GM13977 (cell line): ENCODE measurements at places on chromosomes 13 and 19.

GRCh38 chr13:20305587-20305986, 73.5 kb upstream of the GJB6 start:
- DNase-seq: no peak

DNA sequence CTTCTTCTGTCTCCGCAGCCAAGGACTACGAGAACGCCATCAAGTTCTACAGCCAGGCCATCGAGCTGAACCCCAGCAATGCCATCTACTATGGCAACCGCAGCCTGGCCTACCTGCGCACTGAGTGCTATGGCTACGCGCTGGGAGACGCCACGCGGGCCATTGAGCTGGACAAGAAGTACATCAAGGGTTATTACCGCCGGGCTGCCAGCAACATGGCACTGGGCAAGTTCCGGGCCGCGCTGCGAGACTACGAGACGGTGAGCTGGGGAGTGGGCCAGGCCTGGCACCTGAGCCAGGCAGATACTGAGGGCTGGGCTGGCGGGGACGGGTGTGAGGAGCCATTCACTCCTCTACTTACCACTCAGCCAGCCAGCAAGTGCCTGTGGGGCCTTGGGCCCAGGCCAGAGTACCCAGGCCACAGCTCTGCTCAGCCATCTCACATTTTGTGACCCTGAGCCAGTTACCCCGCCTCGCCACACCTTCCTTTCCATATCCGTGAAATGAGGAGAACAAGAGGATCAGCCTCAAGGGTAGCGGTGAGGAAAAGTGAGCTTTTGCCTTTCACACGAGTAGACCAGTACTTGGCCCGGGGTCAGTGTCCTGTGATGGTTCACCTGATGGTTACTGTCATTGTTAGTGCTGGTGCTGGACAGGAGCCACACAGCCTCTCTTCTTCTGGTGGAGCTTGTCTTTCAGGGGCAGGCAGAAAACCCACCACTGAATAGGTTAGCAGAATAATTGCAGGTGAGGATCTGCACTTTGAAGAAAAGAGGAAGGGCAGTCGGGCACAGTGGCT, 7.0 kb downstream of the PPP5C start:
- no peak for DNase-seq

DNA sequence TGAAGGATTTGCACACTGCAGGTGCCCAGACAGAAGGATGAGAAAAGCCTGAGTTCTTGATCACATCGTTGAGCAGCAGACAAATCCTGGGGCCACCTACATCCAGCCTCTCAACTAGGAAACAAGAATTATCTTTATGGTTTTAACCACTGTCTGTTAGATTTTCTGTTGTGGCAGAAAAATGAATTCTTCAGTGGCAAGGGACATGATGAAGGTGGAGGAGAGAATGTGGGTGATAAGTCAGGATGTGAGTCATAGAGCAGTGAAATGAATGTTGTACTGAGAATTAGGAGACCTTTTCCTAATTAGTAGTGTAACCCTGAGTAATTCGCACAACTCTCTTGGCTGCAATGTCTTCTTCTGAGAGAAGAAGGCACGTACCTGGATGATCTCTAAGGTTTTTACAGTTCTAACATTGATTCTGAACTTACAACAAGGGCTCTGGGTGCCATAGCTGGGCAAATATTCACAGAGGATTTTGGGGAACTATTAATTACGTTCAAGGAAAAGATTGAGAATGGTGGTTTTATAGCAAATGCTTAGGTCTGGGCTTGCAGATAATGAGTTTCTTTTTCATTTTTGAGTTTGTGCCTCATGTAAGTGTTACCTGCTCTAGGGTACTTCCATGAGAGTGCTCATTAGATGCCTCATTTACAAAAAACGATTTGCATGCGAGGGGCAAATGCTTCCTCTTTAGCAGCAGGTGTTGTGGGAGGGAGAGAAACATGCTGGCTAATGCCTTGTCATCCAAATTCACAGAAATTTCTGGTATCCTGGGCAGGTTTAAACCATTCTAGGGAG, 111.0 kb upstream of the KL start:
- DNase-seq: peak; percentile 31

DNA sequence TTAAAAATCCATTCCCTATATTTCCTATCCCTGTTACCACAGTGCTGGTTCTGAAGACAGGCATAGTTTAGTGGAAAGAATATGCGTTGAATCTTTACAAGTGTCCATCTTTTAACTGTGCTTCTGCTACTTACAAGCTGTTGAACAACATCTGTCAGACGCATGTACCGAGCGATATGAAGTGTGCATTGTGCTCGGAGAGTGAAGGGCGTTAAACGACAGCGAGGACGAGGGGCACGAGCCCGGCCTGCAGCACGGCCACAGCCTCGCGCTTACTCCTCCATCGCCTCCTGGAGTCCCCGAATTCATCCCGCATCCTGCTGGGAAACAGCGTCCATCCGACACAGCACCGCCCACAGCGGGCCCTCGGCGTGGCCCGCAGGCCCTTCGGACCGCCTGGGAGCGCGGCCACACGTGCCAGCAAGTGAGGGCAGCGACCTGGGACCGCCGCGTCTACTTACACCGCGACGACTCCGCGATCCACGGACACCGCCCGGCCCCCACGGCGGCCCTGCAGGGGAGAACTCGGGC, 514 bp downstream of the PCID2 start:
- DNase-seq: no peak

GRCh38 chr19:32404213-32404932, 1.2 kb upstream of the DPY19L3 start:
- no peak for DNase-seq

GRCh38 chr19:5150902-5151741, 182.2 kb downstream of the KDM4B start:
- no peak for DNase-seq

- no peak for DNase-seq
Observed at GRCh38 chr13:40193286-40194223, 472.9 kb downstream of the FOXO1 start.

DNA sequence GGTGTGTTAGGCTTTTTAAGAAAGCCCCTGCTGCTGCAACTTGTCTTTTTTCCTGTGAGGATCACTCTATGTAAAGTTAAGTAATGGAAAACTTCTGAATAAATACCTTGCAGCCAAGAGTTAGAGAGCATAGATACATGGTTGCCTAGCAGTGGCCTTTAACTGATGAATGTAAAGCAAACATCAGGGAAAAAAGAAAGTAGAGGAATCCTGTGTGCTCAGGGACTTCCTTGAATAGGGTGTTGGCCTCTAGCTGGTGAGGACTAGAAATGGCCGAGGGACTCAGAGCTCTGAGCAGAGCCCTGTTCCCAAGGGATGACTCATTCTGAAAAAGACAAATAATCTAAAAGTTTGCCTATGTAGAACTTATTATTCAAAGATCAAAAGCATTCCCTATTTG, 135.7 kb downstream of the MIPEP start:
- no peak for DNase-seq

- peak; percentile 74 for DNase-seq
Observed at GRCh38 chr19:588093-588740, 1.5 kb upstream of the HCN2 start.

GRCh38 chr19:40888191-40888590, 6.2 kb upstream of the CYP2A7 start:
- no peak for DNase-seq

DNA sequence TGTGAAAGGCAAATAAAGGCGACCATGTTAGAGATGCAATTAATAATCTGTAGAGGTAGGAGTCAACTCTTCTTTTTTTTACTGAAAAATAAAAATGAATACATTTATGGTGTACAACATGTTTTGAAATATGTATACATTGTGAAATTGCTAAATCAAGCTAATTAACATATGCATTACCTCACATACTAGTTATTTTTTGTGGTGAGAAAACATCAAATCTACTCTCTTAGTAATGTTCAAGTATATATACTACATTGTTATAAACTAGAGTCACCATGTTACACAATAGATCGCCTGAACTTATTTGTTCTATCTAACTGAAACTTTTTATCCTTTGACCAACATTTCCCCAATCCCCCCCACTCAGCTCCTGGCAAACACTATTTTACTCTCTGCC, 143.2 kb downstream of the POU4F1 start:
- no peak for DNase-seq

GRCh38 chr19:12494260-12494860, 9.7 kb upstream of the ZNF709 start:
- DNase-seq: no peak

DNA sequence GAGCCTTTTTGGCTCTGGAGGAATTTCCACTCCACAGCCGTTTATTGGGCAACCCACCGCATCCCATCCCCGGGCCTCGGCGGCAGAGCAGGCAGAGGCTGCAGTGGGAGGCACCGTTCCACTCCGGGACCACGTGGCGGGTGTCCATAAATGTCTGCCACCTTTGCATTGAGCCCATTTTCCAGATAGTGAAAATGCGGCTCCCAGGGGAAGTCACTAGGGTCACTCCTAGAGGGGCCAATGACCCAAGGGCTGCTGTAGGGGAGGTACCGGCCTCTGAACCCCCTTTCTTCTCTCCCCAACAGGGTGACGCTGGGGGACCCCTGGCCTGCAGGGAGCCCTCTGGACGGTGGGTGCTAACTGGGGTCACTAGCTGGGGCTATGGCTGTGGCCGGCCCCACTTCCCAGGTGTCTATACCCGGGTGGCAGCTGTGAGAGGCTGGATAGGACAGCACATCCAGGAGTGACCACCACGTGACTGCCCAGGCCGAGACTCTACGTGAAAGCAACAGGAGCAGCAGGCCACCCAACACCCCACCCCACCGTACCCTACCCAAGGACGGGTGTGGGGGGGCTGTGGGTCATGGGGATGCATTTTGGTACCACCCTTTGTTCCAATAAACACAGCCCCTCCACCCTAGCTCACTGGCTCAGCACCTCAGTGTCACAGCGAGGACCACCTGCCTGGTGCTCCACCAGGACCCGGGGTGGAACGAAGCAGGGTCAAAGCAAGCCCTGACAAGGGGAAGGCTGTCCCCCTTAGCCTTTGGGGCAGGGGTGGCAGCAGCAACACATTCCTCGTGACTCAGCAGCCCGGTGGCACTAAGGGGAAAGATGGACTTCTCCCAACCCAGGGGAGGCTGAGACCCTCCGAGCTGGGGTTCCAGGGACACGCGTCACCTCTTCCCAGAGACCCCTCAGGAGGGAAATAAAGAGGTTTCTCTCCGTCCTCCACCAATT, 1.5 kb downstream of the TIMM13 start:
- DNase-seq: no peak

GRCh38 chr13:114017028-114017630, 43.3 kb upstream of the C13orf46 start:
- DNase-seq: no peak

- DNase-seq: no peak
Observed at GRCh38 chr19:40617961-40618360, 16.8 kb downstream of the LTBP4 start.

DNA sequence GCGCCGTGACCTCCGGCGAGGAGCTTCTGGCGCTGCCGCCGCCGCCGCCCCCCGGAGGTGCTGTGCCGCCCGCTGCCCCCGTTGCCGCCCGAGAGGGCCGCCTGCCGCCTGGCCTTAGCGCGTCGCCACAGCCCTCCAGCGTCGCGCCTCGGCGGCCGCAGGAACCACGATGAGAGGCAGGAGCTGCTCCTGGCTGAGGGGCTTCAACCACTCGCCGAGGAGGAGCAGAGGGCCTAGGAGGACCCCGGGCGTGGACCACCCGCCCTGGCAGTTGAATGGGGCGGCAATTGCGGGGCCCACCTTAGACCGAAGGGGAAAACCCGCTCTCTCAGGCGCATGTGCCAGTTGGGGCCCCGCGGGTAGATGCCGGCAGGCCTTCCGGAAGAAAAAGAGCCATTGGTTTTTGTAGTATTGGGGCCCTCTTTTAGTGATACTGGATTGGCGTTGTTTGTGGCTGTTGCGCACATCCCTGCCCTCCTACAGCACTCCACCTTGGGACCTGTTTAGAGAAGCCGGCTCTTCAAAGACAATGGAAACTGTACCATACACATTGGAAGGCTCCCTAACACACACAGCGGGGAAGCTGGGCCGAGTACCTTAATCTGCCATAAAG, 4.8 kb downstream of the PDX1 start:
- peak; percentile 36 for DNase-seq

- DNase-seq: no peak
Observed at GRCh38 chr19:16377521-16377920, 52.9 kb downstream of the KLF2 start.

DNA sequence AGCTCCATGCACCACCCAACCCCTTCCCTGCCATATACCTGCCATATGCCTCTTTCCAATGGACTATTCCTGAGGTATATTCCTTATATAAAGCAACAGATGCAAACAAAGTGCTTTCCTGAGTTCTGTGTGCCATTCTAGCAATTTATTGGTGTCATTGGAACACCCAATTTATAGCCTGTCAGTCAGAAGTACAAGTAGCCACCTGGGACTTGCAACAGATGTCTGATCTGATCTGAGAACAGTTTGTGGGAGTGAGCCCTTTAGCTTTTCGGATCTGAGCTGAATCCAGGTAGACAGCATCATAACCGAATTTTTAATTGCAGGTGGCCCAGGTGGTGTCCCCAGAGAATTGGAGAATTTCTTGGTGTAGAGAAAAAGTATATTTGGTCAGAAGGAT, 963 bp upstream of the FPR3 start:
- no peak for DNase-seq

- DNase-seq: peak; percentile 56
Observed at GRCh38 chr19:18392417-18392816, 5.0 kb downstream of the LRRC25 start.

DNA sequence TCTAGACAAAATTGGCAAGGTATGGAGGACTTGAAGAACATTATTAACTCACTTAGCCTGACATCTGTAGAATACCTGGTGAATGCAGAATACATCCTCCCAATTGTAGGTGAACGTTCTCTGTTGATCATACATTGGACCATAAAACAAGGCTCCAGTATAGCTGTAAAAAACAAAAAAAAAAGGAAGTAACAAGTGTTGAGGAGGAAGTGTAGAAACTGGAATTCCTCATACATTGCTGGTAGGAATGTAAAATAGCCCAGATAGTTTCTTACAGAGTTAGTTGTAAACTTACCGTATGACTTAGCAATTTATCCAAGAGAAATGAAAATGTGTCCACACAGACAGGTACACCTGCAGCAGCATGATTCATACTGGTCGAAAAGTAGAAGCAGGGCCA, 44.8 kb downstream of the TSSK6 start:
- DNase-seq: no peak

DNA sequence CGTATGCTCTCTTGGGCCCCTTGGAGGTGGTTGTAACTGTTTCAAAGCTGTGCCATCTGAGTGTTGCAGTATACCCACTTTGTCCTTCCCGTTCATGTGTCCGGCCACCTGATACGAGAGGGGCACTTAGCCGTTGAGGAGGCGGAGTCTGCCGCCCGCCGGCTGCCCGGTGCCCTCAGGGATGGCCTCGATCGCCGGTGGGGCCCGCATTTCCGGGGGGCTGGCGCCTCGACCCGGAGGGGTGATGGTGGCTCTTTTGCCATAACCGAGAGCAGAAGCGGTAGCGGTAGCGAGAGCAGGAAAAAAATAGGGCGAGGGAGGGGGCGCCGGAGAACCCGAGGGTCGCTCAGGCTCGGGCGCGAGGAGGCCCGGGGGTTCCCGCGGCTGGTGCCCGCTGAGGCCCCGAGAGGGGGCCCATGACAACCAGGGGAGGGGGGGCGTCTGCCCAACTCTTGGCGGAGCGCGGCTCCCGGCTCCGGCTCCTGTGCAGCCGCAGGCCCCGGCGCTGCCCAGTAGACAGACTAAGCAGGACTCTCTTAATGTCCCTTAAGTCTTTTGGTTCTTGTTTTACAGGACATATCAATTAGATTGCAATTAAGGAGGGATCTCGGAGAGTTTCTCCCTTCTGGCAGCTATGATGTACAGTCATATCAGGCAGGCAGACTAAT, 342.7 kb upstream of the SGCG start:
- no peak for DNase-seq
